ENCODE measurements at places on chromosomes 1 and 21.

- no peak for DNase-seq
Observed at GRCh38 chr1:25651824-25652741, 35.5 kb downstream of the MAN1C1 start.

- no peak for DNase-seq
Observed at GRCh38 chr1:46612937-46613660, 3.5 kb downstream of the MOB3C start.

- DNase-seq, result no peak
Observed at GRCh38 chr1:239125893-239126292, 260.5 kb upstream of the CHRM3 start.

GRCh38 chr21:45140346-45140940 lies 66.1 kb downstream of the ADARB1 start:
- DNase-seq, result peak; percentile 19

DNA sequence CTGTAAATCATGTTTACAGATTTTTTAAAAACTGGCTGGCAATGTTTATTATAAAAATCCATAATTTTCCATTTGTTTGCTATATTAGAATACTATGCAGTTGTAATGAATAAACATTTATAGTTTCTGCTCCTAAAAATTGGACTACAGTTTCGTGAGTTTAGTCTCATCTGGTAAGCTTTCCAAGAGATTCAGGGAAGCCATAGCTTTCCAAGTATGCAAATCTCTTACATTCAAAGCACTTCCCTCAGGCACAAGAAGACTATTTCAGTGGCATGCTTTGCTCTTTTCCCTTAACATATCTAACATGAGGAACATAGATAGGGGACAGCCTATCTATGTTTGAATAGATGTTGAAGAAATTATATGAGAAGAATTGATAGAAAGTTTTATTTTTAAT lies 77.2 kb downstream of the ADGRL2 start:
- DNase-seq, result no peak

All from stimulated activated CD4-positive, alpha-beta T cell treated with anti-CD3 and anti-CD28 coated beads, Interleukin-1b, Interleukin-23, amount 100 ng/mL, for 1 hour (primary cell).